ENCODE measurements at places on chromosomes 16 and 17.

GRCh38 chr16:54006693-54007092 is 279.9 kb downstream of the IRX3 start:
- H3K36me3 ChIP-seq = no peaks in the 10 kb centered on the region
- H3K27ac ChIP-seq = no peak overlapping the region
- DNase-seq = no peak
- no peaks in the 10 kb centered on the region for H3K27me3 ChIP-seq
- no peak overlapping the region for H3K4me3 ChIP-seq
- no peaks in the 10 kb centered on the region for H3K4me1 ChIP-seq

DNA sequence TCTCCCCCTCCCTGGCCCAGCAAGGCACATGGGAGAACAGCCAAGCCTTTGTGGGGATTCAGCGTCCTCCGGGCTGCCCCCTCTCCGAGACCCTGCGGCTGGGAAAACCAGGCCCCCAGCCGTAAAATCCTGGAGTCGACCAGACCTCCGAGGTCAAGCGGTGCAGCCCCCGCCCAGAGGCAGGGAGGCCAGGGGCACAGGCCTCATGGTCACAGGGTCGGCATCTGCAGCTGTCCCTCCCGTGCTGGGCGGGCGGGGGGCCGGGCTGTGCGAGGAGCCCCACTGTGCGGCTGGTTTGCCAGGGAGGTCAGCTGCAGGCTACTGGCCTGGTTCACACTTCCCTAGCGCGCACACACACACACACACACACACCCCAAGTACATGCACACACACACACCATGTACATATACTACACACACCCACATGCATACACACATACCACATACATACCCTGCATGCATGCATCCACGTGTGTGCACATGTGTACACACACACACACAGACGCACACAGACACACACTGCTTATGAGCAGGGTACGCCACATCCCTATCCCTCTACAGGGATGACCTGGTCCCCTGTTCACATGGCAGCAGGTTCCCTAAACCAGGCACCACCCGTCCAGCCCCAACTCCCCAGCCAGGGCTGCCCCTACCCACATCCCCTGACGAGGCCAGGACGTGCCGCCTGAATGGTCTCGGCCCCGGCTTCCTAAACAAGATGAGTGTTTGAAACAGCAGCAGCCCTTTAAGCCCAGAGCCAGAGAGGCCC is 108.9 kb upstream of the CIBAR2 start:
- H3K27ac ChIP-seq = no peak overlapping the region
- H3K36me3 ChIP-seq = no peaks in the 10 kb centered on the region
- H3K4me1 ChIP-seq = peaks cover 24% of the 10 kb centered on the region
- H3K27me3 ChIP-seq = no peaks in the 10 kb centered on the region

DNA sequence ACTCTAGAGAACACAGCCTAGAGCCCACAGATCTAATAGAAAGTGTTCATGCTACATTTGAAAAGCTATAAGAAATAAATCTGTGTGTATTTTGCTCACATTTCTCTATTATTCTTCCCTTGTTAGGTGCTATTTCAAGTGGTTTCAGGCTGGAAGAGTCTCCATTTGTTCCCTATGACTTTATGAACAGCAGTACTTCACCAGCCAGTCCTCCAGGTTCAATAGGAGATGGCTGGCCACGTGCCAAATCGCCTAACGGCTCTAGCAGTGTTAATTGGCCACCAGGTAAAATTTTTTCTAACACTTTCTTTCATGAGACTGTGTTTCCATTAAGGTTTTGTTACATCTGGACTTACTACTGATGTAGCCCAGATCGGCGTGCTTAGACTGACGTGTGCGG is 30.7 kb upstream of the SLC5A11 start:
- H3K36me3 ChIP-seq = peaks cover 68% of the 10 kb centered on the region
- no peak overlapping the region for H3K4me3 ChIP-seq
- H3K27ac ChIP-seq = no peak overlapping the region
- no peak for DNase-seq

DNA sequence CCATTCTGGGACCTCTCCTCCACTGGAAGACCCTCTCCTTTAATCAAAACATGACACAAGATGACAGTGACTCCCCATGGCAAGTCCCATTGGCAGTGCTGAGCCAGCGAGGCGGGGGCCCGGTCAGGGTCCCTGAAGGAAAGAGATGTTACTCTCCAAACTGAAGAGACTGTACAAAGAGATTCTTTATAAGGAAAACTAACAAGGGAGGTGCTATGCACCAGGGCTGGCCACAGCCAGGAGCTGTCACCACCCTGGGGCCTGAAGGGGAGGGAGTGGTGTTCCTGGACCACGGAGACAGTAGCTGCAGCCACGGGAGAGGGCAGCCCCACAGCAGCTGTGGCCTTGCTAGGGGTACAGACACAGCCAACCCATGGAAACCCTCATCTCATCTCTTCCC is 123.1 kb downstream of the XYLT1 start:
- peaks cover 71% of the 10 kb centered on the region for H3K4me1 ChIP-seq
- H3K36me3 ChIP-seq = no peaks in the 10 kb centered on the region
- DNase-seq = no peak
- H3K4me3 ChIP-seq = no peak overlapping the region
- no peaks in the 10 kb centered on the region for H3K27me3 ChIP-seq
- peak overlapping the region; percentile 60 for H3K27ac ChIP-seq

DNA sequence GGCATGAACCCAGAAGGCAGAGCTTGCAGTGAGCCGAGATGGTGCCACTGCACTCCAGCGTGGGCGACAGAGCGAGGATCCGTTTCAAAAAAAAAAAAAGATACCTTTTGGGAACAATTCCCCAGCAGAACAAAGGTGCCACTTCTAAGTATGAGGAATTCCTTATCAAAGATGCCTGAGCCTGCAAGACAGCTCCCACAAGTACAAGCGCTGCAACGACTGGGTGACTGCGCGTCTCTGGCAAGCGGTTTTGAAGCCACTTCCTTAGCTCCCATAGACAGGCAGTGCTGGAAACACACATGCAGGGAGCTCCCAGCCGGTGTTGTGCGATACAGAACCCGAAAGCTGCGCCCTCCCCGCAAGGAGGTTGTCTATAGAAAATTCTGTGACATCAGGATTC is 60.5 kb downstream of the ADCY9 start:
- H3K27ac ChIP-seq = no peak overlapping the region
- no peak for DNase-seq
- peaks cover 34% of the 10 kb centered on the region for H3K4me1 ChIP-seq
- no peaks in the 10 kb centered on the region for H3K27me3 ChIP-seq
- no peak overlapping the region for H3K4me3 ChIP-seq
- H3K36me3 ChIP-seq = no peaks in the 10 kb centered on the region

- no peak for DNase-seq
- H3K4me3 ChIP-seq = no peak overlapping the region
- no peak overlapping the region for H3K27ac ChIP-seq
- no peaks in the 10 kb centered on the region for H3K27me3 ChIP-seq
- no peaks in the 10 kb centered on the region for H3K4me1 ChIP-seq
These were observed 37.2 kb downstream of the SKAP1 start for GRCh38 chr17:48392857-48393256.

All from vagina (tissue), 2 donors.